ENCODE measurements at places on chromosomes 2 and 18.

DNA sequence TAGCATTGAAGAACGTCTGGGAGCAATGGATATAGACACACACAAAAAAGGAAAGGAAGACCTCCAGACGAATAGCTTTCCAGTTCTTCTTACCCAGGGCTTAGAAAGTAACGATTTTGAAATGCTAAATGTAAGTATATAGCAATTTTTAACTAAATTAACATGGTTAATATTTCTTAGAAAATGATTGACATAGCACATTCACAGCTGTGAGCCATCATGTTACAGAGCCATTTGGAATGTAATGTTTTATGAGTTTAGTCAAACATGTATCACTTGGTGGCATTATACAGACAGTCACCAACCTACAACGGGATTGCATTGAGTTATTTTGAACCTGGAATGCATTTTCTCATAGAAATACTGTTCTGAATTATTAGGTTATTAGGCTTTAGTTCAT lies 35.1 kb downstream of the WDR43 start:
- no peak for DNase-seq

DNA sequence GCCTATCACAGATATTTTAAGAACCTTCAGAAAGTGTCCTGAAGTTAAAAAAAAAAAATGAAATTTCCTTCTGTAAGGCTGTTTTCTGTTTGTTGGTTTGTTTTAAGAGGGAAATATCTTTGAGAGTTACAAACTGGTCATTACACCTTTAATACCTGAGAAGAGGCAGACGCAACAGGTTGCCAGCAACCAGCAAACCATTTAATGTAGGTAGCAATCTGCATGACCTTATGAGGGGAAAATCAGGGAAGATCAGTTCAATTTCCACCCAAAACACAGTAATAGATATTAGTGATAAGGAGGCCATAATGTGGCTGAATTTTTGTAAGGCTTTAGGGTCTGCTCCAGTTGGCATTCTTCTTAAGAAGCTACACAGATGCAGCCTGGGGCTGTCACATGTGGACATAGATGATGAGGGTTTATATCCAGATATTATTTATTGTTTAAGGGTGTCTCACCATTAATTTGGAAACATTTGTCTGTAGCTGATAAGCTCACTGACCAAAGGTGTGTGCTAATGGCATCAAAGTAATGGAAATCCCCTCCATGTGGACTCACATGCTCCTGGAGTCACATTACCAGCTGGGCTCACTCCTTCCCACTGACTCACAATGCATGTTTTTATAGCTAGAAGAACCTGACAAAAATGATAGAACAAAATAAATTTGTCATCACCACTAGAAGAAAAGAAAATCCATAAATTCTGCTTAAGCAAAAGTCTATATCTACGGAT lies 83.5 kb upstream of the DTNA start:
- DNase-seq, result peak; percentile 2

DNA sequence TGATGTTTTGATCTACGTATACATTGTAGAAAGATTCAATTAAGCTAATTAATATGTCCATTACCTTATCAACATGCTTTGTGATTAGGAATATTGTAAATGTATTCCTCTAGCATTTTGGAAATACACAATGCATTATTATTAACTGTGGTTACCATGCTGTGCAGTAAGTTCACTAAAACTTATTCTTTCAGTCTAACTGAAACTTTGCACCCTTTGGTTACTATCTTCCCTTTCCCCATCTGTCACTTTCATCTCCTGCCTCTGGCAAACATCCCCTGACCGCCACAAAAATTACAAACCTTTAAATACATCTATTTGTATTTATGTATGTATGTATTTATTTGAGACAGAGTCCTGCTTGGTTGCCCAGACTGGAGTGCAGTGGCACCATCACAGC lies 388.0 kb downstream of the NYAP2 start:
- no peak for DNase-seq

GRCh38 chr2:13103151-13103550 lies 386.4 kb downstream of the TRIB2 start:
- DNase-seq, result no peak

GRCh38 chr2:24509840-24510239 lies 18.8 kb downstream of the NCOA1 start:
- DNase-seq, result no peak

- no peak for DNase-seq
Observed at GRCh38 chr2:188364033-188364630, 72.5 kb downstream of the GULP1 start.

GRCh38 chr2:70676301-70677035 lies 91.5 kb downstream of the ADD2 start:
- DNase-seq, result no peak

DNA sequence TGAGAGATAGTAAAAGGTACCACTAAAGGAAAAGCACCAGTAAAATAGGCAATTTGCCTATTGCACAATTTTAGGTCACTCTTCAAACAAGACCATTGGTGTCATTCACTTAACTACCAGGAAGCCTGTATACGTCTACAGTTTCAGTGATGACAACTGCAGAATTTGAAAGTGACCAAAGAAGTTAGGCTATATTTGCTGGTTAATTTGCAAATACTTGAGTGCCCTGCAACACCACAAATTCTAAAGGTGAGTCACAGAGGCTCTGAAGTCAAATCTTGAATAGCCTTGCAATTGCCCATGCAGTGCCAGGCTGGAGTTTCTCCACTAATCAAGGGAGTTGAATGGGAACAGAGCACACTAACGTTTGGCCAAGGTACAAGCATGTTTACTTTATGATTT lies 128.7 kb upstream of the CCDC68 start:
- no peak for DNase-seq

DNA sequence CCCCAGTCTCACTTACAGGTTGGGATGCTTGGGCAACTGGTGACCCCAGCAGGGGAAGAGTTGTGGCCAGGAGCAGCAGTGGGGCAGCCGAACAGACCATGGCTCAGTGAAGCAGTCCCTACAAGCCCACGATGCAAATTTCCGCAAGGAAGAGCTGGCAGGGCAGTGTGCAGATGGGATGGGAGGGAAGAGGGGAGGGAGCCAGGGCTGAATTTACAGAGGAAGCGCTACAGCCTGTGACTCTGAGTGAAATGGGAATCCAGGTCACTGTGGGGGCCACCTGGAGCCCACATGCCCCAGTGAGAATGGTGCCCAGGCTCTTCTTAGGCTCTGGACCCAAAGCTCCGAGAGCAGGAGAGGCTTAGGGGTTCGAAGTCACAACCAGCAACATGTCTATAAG lies 27.0 kb upstream of the SELENOI start:
- no peak for DNase-seq

DNA sequence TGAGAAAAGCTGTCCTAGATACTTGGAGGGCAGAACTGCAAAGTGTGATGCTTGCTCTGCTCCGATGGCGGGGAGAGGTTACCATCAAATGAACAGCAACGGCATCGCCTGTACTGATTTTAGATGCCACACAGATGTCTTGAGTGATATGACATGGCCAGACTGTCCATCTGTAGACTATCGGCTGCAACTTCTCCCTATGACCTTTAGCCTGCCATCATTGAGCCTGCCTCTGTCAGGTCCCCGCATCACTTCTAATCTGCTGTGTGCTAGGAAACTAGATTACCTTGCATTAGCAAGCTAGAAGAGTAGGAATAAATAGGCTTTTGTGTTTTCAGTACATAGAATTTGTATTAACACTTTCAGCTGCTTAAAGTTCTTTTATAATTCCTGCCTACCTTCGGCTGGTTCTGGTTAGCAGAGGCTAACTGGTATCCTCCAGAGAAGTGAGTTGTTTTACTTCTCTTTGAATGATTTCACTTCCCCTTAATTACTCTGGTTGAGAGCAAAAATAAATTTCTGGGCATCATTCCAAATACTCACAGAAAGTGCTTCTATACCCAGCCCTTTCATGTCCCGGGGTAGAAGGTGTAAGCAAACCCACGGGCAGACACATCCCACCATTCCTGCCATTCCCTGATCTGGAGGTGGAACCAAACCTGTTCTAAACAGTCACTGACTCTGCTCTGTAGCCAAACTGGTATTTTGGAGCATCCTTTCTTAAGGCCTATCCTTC lies 24.0 kb downstream of the GAREM2 start:
- DNase-seq, result peak; percentile 4

GRCh38 chr2:208529796-208530195 lies 123.2 kb downstream of the PTH2R start:
- no peak for DNase-seq

DNA sequence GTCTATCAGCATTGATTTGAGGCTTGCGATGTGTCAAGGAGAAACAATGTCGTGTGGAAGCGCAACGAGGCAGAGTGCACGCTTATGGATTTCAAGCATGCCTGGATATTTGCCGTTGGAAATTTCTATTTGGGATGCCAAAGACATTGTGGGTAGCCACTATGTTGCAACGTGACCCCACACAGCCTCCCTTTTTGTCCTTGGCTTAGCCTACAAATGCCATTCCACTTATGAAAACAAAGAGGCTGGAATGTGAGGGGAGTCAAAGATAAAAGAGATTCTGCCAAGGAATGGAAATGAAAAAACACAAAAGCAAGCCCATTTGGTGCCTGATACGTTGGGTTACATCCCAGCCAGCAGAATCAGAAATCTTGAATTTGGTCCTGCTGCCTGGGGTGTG lies 721.2 kb downstream of the GALR1 start:
- no peak for DNase-seq

DNA sequence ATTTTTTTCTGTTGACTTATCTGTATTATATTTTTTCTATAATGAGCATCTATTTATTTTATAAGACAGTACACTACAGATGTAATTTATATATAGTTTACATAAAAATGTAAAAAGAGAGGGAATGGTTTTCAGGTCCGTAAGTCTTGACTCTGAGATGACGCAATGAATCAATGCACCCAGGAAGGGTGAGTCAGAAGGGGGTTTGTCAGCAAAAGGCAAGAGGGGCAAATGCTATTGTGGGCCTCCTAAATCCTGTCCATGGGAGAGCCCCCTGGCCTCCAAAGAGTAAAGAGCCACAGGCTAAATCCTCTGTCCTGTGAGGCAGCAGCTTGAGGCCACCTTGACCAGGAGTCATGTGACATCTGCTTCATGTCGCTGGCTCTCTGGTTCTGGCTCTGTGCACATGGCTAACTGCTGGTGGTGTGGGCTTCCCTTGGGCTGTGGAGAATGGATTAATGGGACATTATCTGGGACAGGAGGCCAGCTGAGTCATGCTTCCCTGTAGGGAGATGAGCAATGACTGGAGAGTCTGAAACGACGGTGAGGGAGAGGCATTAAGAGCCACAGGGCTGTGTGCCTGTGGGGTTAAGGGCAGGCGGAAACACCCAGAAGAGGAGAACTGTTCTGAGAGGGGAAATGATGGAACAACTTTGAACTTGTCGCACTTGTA lies 22.8 kb upstream of the ASB18 start:
- DNase-seq, result no peak

DNA sequence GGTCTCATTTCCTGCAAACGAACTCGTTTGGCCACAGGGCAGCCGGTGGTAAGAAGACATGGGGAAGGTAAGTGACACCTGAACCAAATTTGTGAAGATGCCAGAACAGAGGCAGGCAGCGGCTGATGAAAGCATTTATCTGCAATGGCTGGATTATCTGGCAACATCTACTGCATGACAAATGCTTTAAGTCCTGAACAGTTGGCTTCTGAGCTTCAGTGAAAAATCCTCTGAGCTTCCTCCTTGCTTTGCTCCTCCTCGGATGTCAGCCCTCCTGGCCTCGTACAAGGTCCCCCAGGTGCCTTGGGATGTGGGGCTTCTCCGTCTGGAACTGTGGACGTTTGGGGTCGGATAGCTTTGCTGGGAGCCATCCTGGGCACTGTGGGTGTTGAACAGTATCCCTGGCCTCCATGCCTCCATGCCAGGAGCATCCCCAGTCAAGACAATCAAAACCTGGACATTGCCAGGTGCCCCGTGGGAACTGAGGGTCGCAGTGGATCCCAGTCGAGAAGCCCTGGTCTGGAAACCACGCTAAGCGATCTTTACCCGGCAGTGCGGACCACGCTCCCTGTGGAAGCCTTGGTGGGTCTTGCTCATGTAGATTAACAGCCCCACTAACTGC lies 49.3 kb downstream of the KCNG2 start:
- DNase-seq, result no peak

DNA sequence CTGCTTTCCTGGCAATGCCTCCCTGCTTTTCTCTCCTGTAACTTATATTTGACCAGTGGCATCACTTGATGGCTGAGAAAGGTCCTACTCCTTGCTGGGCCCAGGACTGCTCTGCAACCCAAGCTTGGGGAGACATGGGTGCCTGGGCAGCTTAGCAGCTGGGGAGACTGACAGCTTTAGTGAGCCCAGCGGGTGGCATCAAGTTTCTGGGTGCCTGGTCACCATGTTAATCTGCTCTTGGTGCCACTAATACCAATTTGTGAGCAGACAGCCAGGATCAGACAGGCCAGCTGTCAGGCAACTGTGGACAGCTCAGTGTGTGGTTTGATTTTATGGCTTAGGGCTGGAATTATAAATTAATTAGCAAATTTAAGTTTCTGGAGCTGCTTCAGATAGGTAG lies 144.8 kb upstream of the GLI2 start:
- DNase-seq, result no peak

DNA sequence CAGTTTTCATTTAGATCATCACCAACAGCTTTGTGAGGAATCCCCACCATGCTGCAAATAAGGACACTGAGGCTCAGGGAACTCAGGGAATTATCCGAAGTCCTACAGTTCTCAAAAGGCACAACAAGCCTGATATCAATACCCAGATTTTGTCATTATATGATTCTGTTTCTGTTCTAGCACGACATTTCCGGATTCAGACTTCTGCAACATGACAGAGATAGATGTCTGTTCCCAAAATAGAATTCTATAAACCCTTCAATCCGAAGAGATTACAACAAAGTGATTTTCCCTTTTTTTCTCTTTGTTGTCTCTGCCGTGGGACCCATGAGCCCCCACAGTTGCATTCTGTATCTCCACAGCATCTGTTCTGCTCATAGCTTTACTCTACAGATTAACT lies 72.0 kb downstream of the DOCK10 start:
- no peak for DNase-seq

DNA sequence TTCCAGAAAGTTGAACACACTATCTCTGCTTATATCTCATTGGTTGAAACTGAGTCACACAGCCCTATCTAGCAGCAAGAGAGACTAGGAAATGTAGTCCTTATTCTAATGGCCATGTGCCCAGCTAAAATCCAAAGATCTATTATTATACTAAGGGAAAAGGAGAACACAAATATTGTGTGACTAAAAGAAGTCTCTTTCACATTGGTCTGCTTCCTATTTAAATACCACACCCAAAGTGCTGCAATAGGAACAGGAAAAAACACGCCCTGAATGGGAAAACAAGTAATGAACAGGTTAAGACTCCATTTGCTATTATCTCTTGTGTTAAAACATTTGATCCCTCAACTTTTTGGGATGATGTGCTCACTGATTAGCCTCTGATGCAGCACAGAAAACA lies 86.8 kb upstream of the BARD1 start:
- peak; percentile 12 for DNase-seq

- peak; percentile 58 for DNase-seq
Observed at GRCh38 chr18:68150961-68151360, 563.9 kb downstream of the TMX3 start.

GRCh38 chr2:121132762-121133107 lies 152.3 kb downstream of the TFCP2L1 start:
- no peak for DNase-seq

- DNase-seq, result no peak
Observed at GRCh38 chr18:32328379-32328778, 138.5 kb downstream of the MEP1B start.

GRCh38 chr18:64009305-64009704 lies 39.4 kb downstream of the SERPINB8 start:
- DNase-seq, result no peak

GRCh38 chr18:36706134-36706881 lies 122.5 kb downstream of the TPGS2 start:
- no peak for DNase-seq

All from DMS153 (cell line).